ENCODE measurements at places on chromosomes 5 and 9.

- no peak for DNase-seq
Observed at GRCh38 chr5:23884405-23885031, 377.1 kb downstream of the PRDM9 start.

- DNase-seq: no peak
Observed at GRCh38 chr9:3177936-3178335, 334.0 kb upstream of the PUM3 start.

DNA sequence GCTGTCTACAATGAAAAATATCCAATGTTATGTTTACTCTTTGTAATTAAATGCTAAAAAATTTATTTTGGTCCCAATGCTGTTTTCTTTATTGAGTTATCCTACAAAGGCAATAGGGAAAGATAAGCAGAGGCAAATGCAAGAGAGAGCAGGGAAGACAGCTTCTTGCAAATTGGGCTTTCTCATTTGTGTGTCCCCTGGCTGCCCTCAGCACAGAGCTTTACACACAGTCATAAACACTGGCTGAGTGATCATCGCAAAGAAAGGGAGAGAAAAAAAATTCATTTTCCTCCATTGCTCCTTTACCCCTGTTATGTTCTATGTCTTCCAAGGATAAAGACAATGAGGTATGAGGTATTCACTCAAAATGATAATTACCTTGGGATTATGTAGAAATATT lies 2.3 kb upstream of the TSSK1B start:
- DNase-seq: no peak

DNA sequence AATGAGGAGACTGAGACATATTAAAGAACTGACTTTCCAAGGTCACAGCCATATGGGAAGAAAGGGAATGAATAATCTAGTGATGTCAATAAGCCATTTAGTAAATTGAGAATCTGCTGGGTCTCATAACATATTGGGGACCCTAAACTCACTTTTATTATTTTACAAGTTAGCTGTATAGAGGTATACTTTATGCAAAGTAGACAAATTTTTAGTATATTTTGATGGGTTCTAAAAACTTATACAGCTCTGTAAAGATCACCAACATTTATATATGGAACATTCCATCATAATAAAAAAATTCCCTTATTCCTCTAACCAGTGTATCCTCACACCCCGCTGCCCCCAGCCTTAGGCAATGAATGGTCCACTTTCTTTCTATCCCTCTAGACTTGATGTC lies 35.7 kb upstream of the ZNF510 start:
- no peak for DNase-seq

DNA sequence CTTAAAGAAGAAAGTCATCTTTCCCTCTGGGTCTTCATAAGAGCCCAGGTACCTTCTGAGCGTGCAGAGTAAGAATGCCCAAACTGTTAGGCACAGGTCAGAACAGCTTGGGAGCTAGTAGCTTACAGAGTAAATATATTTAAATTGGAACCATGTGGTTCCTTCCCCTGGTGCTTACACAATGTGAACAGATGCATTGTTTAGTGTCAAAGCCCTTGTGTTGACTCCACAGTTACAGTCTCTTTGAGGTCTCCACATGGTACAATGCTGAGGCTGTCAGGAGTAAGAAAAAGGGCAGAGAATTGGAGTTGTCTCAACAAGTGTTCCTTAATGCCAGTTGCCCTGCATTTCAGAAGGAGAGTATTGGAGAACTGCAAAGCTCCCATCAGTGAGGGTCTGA lies 188.5 kb downstream of the PAPPA start:
- no peak for DNase-seq

- DNase-seq: no peak
Observed at GRCh38 chr5:44388321-44389089, 715 bp downstream of the FGF10 start.

- no peak for DNase-seq
Observed at GRCh38 chr9:91174772-91175171, 186.9 kb downstream of the AUH start.

DNA sequence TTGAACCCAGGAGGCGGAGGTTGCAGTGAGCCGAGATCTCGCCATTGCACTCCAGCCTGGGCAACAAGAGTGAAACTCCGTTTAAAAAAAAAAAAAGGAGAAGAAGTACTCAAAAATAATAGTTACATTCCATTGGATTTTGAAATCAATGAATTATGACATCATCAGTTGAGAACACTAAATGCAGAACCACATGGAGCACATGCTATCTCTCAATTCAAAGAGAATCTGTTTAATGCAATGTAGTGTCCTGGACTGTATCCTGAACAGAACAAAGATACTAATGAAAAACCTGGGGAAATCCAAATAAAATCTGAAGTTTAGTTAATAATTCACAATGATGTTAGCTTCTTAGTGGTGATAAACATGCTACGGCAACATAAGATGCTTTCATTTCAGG lies 20.3 kb downstream of the CDC14B start:
- DNase-seq: no peak

DNA sequence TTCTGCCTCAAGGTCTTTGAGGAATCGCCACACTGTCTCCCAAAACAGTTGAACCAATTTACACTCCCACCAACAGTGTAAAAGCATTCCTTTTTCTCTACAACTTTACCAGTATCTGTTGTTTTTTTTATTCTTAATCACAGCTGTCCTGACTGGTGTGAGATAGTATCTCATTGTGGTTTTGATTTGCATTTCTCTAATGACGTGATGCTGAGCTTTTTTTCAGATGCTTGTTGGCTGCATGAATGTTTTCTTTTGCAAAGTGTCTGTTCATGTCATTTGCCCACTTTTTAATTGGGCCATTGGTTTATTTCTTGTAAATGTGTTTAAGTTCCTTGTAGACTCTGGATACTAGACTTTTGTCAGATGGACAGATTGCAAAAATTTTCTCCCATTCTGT lies 400.0 kb downstream of the DEPDC1B start:
- no peak for DNase-seq

GRCh38 chr5:169652057-169652456 lies 15.0 kb downstream of the DOCK2 start:
- DNase-seq: no peak

DNA sequence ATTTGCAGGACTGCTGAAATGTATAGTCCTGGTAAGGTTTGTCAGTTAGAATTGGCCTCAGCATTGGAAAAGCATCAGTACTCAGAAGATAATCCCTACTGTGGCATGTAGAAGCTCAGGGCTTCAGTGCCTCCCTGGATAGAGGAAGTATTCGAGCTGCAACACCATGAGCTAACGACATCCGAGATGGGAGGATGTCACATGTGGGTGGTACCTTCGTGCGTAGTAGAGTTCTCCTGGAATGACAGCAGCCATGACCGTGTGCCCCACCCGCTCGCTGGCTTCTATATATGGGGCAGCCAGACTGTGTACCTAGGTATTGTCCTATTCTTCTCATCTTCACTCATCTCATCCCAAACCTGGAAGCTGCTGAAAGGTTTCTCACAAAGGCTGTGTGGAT lies 345.8 kb upstream of the KLF9 start:
- no peak for DNase-seq

GRCh38 chr5:172420235-172420939 lies 33.9 kb downstream of the SH3PXD2B start:
- peak; percentile 82 for DNase-seq

GRCh38 chr9:131608493-131609037 lies 63.2 kb downstream of the PRRT1B start:
- peak; percentile 84 for DNase-seq

GRCh38 chr5:92780057-92780456 lies 801.0 kb downstream of the NR2F1-AS1 start:
- DNase-seq: no peak

DNA sequence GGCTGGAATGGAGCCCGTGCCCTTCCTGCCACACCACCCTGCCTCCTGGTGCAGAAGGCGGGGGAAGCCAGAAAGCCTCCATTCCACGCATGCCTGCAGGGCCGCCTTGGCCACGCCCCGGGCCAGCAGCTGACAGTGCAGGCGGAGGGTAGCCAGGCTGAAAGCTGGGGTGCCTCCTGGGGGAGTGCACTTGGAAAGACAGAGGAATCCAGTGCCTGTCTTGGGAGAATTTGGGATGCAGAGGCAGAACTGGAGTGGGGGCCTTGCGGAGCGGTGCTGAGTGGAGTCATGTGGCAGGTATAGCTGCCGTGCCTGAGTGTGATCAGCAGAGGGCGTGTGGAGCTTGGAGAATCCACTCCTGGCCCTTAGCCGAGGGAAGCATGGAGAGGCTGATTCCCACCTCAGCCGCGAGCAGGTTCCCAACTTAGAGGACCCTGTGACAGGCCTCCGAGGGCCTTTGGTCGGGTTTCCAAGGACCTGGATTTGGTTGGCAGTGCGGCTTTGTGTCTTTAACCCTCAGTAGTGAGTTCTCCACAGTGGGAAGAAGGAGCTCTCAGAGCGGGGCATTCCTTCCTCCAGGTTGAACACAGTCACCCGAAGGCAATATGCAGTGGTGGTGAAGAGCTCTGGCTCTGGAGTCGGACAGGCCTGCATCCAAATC lies 9.1 kb upstream of the URM1 start:
- DNase-seq: peak; percentile 91

GRCh38 chr9:112408275-112408674 lies 28.4 kb downstream of the HSDL2 start:
- DNase-seq: no peak

- DNase-seq: no peak
Observed at GRCh38 chr9:73412874-73413273, 261.2 kb downstream of the ANXA1 start.

DNA sequence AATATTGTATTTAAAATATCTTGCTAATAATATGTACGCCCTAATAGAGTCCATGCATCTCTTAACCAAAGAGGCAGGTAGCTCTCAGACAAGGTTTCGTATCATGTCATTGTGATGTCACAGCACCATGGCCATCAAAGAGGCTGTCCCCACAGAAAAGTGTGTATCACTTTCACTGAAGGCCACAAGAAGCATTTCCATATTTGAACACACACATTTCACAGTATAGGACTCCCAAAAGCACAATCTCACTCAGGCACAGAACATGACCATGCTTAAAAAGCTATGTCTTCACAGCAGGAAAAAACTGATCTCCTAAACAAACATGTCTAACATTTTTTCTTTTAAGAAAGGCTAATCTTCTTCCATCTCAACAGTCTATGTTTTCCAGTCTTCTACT lies 133.8 kb downstream of the DENND1A start:
- DNase-seq: no peak

- no peak for DNase-seq
Observed at GRCh38 chr9:131625790-131626670, 80.7 kb downstream of the PRRT1B start.

DNA sequence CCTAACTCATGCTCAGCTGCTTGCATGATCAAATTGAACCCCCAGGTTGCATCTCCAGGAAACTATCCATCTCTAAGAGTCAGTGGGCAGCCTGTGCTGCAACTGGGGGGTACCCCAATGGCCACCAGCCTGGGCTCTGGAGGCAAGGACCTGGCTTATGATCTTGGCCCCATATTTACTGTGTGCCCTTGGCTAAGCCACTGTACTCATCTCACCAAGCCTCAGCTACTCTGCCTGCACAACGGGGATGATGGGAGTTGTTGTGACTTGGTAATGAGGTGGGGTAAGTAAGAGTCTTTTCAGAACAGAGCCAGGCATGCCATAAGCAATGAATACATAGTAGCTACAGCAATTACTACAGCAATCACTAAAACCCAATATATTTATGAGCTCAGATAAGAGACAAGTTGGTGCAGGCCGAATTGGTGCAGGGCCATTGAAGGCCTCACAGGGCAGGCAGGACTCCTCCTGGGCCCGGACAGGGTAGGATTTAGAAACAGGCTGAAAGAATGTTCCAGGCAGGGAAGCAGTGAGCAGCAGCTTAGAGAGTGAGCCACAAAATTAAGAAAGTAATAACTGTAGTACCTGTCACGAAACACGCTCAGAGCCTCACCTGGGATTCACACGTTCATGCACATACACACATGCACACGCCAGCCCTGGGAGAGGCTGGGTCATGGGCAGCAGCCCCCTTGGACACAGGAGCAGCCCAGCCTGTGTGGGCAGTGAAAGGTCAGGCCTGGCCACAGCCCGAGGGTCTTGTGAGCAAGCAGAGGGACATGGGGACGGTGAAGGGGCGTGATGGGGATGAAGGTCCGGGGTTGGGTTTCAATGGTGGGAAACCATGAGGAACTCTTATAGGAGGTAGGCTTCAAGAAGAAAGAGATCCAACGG lies 74.1 kb downstream of the PAX5 start:
- no peak for DNase-seq

DNA sequence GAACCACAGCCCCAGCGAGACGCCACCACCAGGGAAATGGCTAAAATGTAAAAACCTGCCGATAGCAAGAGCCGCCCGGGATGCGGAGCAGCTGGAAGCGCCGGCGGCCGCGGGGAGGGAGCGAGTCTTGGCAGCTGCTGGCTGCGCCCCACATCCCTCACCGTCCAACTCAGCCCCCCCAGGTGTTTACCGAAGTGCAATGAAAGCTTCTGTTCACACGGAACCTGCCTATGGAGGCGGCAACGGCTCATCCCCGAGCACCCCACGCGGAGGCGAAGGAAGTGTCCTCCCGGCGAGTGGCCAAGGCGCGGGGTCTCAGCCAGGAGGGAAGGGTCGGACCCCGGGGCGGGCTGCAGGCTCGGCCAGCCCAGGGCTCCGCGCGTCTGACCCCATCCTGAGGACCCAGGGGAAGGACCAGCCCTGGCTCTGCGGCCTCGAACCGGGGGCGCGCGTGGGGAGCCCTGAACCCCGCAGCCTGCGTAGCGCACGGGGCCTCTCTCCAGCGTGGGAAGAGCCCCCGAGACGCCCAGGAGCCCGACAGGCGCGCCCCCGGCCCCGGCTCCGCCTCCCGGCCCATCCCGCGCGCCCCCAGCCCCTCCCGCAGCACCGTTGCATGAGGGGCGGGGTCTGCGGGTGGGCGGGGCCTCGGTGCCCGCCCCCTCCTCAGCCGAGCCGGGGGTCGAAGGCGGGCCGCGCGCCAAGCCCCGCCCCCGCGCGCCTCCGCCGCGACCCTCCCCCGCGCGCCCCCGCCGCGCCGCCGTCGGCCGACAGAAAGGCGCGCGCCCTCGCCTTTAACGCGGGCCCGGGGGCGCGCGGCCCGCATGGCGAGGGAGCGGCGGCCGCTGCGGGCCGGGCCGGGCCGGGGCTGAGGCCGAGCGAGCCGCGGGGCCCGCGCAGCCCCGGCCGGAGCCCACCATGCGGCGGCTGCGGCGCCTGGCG lies at the start of gene DIPK1B:
Gene DIPK1B (plus strand): TSS at position 822 of the 939 bp plus-strand sequence. CDS start 94 bp downstream, at position 916.
- DNase-seq: peak; percentile 85

GRCh38 chr9:89880161-89880560 lies 275.3 kb downstream of the GADD45G start:
- no peak for DNase-seq

GRCh38 chr5:81948349-81948748 lies 23.5 kb upstream of the ATG10 start:
- no peak for DNase-seq

- DNase-seq: peak; percentile 5
Observed at GRCh38 chr5:10913841-10914240, 152.8 kb upstream of the DAP start.

- peak; percentile 75 for DNase-seq
Observed at GRCh38 chr5:142816531-142817430, 46.6 kb downstream of the ARHGAP26 start.

- DNase-seq: no peak
Observed at GRCh38 chr9:88880199-88880598, 111.1 kb upstream of the S1PR3 start.

Data from cerebellum (tissue), 4 donors.